ENCODE measurements at places on chromosomes 7 and 10.

DNA sequence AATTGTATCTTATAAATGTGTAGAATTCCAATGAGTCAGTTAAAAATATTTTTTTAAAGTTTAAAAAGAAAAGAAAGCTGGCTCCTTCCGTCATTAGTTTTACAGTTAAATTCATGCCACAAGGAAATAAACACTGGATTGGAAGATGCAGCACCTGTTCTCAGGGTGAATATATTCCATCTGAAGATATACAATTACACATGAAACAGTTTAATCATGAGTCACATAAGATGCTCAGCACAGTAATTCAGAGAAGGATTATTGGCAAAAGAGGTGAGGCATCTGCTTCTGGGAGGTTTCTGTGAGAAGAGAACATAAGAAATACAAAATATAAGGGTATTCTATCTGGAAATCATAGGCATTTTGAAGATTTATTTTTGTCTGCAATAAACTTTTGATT is 376.5 kb upstream of the SORCS1 start:
- DNase-seq: no peak

DNA sequence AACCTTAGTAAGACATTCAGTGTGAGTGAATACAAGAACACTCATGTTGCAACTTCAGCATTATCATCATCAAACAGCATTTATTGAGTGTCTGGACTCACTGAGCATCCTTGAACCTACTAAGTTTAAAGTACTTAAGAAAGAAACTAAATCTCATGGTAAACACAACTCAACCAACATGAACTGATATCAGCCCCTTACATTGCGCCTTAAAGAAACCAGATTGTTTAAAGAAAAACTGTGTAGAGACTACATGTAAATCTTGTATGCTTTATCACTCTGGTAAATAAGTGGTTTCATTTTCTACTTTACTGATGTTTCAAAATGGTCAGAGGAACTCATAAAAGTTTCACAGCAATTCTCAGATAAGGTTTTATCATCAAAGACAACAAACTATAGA is 157.5 kb upstream of the FERD3L start:
- no peak for DNase-seq

GRCh38 chr7:105996860-105997737 is 34.0 kb downstream of the CDHR3 start:
- DNase-seq: no peak

DNA sequence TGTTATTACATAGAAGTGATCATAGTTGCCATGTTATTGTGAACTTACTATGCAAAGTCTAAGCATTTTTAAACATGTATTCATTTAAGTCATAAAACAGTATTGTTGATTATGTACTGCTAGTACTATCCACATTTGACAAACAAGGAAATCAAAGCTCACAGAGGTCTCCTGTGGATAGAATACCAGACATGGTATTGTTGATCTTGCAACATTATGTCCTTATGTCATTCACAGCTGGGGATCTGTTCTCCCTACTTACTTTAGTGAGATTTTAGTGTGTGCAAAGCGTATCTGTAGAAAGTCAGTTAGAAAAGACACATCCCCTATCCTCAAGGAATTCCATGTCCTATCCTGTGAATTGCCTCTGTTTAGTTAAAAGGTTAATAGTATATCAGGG is 106.1 kb downstream of the SND1 start:
- no peak for DNase-seq

DNA sequence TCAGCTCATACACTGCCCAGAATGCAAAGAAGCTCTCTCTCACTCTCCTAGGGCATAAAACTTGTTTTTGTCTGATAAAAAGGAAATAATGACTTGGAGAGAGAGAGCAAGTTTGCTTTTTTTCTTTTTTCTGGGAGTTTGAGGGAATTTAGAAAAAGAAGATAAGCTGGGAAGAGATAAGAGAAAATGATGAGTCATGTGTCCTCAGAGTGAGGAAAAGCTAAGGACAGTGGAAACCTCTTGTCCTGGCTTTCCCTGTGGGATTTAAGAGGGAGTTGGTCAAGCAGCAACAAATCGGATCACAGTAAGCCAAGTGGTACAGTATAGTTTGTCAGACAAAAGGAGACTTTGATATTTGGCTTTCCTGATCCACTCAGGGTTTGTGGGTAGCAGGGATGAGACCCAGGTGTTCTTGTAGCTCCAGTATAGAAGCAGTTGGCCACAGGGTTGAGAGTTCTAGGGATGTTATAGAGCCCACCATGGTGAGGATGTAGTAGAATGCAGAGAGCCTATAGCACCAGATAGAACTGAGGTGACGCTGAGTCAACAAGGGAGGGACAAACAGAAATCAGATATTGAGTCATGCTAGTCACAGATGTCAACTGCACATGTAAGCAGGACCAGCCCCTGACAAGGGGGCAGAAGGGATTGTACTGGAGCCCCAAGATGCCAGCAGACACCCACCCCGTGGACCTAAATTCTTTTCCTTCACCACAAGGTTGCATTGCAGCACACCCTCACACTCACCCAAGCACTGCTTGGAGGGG is 219.3 kb upstream of the TAC1 start:
- DNase-seq: no peak

GRCh38 chr7:83142365-83142764 is 20.3 kb downstream of the PCLO start:
- DNase-seq: no peak

DNA sequence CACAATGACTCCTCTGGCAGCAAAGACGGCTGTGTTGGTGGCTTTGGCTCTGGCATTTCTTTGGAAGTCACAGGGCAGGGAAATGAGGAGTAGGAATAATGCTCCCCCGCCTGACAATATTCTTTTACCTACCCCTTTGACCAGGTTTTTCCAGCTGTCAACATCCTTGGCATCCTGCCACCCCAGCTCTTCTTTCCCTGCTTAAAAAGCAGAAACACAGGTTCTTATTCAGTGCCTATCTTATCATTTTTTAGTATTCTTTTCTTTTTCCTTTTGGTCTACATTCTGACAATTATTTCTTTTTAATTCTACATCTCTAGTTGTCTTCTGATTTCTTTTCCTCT is 97.7 kb downstream of the CREB5 start:
- DNase-seq: no peak

DNA sequence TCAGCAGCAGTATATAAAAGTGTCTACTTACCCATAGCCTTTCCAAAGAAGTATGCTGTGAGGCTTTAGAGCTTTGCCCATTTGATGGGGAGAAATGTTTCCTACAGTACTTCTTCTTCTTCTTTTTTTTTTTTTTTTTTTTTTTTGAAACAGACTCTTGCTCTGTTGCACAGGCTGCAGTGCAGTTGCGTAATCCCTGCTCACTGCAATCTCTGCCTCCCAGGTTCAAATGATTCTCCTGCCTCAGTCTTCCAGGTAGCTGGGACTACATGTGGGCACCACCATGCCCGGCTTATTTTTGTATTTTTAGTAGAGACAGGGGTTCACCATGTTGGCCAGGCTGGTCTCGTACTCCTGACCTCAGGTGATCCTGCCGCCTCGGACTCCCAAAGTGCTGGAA is 101.7 kb upstream of the TMEM26 start:
- no peak for DNase-seq

DNA sequence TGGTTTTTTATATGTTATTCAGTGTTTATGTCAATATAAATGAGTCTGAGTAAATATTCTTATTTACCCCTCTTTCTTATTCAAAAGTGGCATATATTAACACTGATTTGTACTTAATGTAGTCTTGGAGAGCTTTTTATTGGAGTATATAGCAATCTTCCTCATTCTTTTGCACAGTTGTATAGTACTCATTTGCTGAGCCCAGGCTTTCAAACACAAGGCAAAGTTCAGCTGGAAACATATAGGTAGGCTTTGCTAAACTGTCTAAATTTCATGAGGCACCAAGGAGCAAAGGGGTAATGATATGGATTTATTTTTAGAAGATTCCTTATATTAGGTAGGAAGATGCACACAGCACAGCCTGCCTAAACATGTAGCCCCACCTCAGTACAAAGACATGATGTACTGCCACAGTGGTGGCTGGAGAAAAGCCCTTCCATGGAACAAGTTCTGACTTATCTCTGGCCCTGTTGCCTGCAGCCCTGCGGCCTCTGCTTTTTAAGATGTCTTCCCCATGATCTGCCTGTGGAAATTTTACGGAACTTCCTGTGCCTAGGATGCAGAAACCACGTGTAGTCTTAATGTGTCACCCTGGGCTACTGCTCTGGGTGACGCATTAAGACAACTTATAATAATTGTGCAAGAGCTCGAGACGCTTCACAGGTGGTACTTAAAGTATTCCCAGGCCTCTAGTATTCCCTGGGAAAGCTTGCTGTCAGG is 9.6 kb upstream of the PDCD4 start:
- DNase-seq: no peak

GRCh38 chr7:50349399-50349798 is 44.9 kb downstream of the IKZF1 start:
- DNase-seq: no peak

DNA sequence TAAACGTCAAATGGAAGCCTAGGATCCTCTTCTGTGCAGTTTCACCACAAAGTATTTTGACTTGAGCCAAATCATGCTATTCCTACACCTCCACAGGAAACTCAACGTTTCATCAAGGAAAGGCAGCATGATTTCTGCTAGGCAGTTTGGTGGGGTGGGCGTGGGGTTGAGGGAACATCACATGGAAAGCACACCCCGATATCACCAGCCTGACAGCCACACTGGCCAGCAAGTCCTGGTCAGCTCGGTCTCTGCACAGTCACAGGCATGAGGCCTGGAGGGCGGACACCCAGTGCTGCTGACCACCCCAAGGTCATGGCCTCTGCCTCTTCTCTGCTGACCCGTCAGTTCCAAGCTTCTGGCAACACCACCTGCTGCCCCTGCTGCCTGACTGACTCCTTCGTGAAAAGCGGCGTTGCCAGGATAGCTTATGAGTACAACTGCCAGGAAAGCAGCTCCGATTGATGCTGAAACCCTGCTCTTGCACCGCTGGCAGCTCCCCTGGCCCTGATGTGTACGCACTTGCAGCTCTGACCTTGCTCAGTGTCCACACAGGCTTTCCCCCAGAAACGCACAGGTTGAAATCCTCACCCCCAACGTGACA is 171.5 kb downstream of the DIP2C start:
- no peak for DNase-seq

DNA sequence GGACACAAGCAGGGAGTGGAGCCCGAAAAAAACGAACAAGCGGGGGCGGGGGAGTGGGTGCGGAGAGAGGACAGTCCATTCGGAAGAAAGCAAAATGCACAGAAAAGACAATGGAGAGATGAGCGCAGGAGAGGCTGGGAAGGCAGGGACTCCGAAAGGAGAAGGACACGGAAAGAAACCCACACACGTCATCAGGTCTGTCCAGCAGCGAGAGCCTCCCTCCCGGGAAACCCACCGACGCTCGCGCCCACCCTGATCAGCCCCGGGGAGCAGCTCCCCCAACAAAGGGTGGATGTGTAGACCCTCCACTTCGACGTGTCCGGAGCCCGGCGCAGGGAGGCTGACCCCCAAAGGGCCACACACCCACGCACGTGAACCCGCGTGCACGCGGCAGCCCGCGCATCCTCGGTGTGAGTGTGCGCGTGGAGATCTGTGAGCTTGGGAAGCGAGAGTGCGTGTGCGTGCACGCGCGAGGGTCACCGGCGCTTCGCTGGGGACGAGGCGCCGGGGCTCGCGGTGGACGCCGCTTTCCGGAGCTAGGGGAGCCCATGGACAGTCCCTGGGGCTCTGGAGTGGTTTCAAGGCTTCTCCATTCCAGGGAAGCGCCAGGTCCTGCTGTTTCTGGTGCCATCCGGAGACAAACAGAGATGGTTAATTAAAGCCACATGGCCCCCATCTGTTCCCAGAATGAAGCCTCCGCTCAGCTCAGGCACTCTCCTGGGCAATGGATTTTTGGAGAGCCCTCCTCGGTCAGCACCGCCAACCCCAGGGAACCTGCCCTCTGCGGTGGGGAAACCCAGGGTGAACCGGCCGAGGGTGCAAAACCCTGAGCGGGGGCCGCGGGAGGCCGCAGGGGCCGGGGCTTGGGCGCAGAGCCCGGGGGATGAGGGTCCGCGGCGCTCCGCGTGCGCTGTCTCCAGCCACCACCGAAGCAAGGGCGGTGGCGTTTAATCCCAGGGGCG is 916 bp downstream of the LAMB1 start:
- DNase-seq: no peak

DNA sequence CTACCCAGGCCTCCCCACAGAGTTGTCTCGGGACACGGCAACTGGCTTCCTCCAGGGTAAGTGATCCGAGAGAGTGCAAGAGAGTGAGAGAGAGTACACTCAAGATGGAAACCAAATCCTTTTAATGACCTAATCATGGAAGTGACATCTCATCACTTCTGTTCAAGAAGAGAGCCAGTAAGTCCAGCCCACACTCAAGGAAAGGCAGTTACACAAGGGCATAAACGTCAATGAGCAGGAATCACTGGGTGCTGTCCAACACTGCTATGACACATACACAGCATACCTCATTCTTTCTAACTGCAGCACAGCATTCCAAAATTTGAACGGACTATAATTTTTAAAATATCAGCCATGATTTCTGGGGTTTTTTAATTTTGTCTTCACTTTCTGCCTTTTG is 29.3 kb upstream of the OSBPL3 start:
- DNase-seq: no peak

GRCh38 chr10:77576444-77577032 is 61.1 kb downstream of the KCNMA1 start:
- no peak for DNase-seq

DNA sequence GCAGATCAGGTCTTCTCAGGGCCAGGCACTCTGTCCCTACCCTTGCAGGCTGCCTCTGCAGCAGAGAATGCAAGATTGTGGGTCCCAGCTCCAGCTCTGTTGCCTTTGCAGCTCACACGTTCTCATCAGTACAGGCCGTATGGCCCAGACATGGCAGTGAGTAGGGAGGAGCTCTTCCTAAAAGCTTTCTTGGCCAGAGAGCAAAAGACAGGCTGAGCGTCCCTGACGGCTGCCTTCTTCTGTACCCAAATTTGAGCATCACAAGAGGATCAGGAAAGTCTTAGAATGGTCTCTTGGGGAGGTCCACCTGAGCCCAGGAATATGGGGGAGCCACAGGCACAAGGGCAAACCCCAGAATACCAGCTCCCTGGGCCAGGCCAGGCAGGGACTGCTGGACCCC is 266.3 kb upstream of the ZMIZ1 start:
- DNase-seq: no peak
